ENCODE measurements at places on chromosomes 3 and 15.
A peak's percentile ranks its signal among the peaks of the same experiment; 100 is the strongest.

DNA sequence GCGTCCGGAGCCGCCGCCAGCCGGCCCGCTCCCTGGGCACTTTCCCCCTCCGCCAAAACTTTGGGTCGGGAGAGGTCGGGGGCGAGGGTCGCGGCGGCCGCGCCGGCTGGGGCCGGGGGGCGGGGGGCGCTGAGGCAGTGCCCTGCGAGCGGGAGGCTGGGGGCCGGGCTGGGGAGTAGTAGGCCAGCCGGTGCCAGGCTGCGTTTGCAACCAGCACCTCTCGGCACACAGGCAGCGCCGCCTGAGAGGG, 452 bp downstream of the BBX start:
- no peak for DNase-seq

DNA sequence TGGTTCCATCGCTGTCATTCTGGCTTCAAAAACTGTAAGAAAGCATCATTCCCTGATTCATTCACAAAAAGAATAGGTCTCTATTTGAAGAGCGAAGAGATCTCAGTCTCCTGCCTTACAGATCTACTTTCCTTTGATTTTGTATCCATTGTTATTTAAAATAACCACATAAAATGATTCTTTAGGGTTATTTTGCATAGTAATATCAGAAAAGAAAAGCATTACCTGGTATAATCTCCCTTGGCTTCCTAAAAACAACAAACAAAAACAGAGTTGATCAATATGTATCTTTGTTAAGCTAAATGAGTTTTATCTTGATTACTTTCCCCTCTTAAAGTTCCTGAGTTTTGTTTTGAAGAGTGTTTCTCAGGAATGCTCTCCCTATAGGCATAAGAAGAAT, 126.6 kb upstream of the LMOD3 start:
- DNase-seq = no peak

- no peak for DNase-seq
Measured at GRCh38 chr3:38960042-38960622, 91.6 kb downstream of the SCN11A start.

GRCh38 chr3:194577986-194578905, 55.0 kb downstream of the TMEM44 start:
- peak; percentile 96 for DNase-seq

DNA sequence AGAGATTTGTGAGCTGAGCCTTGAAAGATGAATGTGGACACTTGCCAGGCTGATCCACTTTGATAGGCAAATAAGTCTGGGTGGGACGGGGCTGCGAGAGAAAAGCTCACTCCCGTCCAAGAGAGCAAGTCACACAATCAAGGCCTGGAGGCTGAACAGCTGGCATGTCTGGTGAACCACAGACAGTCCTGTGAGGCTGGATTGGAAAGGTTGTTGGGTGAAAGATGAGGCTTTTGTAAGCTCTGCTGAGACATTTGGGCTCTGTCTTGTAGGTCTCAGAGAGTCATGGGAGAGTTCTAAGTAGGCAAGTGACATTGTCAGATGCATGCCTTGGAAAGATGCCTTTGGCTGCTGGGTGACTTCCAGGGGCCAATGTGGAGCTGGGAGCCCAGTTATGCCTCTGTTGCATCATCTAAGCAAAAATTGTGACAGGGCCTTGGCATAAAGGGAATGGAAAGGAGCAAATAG, 38.5 kb downstream of the RPLP1 start:
- DNase-seq = peak; percentile 89

GRCh38 chr15:38861108-38861507, 296.5 kb upstream of the RASGRP1 start:
- DNase-seq = no peak

Measured in RPMI7951 (cell line).